ENCODE measurements at places on chromosomes 12 and 14.

- DNase-seq: no peak
These were observed 75.9 kb upstream of the AMIGO2 start for GRCh38 chr12:47155457-47156166.

DNA sequence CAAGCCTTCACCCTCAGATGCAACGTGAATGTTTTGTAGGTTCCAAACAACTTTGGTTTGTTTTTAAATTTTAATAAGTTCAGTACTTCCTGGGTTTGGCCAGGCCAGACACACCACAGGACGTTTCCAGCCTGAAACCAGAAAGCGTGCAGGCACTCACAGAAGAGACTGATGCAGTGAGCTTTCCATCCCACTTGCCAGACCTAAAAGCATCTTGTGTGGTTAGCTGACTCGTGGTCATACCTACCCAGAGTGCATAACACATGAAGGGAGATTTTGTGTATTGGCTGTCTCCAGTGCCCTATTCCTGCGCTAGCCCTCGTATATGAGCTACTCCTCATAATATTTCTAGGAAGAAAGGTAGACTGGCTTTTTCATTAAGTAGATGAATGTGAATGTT, 297.3 kb upstream of the FAR2 start:
- no peak for DNase-seq

DNA sequence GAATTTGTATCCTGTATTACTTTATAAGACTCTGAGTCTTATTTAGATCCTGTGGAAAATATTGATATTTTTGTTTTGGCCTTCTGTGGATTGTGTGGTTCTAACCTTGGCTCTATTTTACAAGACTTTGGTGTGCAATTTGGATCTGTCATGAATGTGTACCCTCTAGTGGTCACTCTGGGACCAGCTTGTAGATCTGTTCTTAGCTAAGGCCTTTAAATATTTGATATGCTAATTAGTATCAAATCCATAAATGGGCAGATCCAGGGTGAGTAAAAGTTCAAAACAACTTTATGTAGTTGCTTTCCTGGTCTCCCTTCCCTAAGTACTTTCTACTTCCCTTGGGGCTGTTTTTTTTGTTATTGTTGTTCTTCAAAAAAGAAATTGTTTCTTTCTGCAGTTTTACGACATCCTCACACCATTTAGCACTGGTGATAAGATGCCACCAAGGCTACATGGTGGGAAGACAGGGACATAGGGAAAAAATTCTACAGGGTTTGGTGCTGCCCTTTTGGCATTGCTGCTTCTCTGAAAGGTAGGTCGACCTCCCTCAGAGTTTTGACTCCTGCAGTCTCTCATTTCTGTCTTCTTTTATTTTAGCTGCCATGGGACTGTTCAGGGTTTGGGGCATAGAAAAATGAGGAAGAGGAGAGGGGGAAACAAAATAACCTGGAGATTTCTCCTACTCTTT, 238.5 kb downstream of the GPHN start:
- no peak for DNase-seq

- no peak for DNase-seq
These were observed 70.9 kb downstream of the TBK1 start for GRCh38 chr12:64522807-64523206.

DNA sequence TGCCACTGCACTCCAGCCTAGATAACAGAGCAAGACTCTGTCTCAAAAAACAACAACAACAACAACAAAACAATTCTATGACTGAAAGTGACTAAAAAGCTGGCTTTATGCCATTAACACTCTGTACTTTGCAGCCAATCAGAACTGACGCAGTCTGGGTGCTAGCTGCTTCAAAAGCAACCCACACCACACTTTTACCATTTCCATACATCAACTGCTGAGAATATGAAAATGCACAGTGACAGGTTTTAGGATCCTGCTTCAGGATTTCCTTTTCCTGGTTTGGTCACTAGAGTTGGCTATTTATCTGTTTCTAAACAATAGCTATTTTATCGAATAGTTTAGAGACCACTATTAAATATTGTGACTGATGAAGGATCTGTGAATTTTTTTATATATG, 23.1 kb upstream of the P2RX4 start:
- DNase-seq: no peak
